Fibroblast of villous mesenchyme (primary cell): ENCODE measurements at places on chromosomes 3 and 15. TPM values are rescaled to one million over a fixed set of nuclear protein-coding genes. Genes with fewer than 3 reads are reported as not detected.

DNA sequence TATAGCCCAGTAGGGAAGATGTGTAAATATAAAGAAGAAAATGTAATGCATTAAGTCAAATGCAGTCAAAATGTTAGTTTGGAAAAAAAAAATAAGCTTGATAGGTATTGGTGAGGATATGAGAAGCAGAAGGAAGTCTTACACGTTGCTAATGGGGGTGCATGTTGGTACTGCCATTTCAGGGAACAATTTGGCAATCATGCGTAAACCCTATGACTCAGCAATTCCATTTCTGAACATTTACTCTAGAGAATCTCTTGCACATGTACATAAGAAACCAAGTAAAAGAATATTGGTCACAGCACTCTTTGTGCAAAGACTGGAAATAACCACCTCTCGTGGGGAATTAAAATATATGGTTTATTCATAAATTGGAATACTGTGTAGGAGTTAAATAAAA lies 35.5 kb upstream of the TIMP4 start:
- peak; percentile 92 for DNase-seq

- no peak for DNase-seq
These were observed 144.6 kb downstream of the FOXP1 start for GRCh38 chr3:71438904-71439303.

DNA sequence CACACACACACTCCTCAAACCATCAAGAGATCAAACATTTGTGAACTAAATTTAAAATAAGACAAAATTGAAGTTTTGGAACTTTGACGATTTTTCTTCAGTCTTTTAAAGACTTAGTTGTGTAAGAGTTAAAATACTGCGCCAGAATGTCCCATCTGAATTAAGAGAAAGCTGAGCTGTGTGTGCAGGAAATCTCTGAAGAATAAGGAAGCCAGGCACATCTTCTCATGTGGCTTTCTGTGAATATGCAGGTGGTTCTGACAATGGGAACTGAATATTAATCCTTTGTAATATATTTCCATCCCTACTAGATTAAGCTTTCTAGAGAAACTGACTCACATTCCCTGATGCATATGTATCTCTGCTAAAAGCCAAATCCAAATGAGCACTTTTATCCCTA lies 60.1 kb upstream of the ICE2 start:
- DNase-seq, result no peak

OXSM gene
- total RNA-seq, result 8.2 and 8.4 TPM in 2 replicates

- no peak for DNase-seq
These were observed 554.8 kb downstream of the NAALADL2 start for GRCh38 chr3:175413926-175414325.

GRCh38 chr3:62003835-62004234 lies 369.5 kb downstream of the FEZF2 start:
- no peak for DNase-seq

DNA sequence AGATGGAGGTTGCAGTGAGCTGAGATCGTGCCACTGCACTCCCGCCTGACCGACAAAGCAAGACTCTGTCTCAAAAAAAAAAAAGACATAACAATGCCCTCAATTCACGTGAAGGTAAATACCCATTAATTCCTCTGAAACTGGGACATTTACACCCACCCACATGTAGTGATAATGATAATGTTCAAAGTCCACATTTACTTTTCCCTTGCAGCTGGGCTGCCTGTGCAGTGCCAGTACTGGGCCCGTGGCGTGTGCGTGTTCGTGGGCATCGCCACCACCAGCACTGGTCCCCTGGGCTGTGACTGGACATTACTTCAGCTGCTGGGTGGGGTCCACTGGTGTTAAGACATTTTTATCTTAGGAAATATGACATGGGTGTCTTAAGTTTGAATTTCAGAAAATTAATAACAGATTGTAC lies 123.6 kb downstream of the SLC25A26 start:
- DNase-seq, result no peak

DNA sequence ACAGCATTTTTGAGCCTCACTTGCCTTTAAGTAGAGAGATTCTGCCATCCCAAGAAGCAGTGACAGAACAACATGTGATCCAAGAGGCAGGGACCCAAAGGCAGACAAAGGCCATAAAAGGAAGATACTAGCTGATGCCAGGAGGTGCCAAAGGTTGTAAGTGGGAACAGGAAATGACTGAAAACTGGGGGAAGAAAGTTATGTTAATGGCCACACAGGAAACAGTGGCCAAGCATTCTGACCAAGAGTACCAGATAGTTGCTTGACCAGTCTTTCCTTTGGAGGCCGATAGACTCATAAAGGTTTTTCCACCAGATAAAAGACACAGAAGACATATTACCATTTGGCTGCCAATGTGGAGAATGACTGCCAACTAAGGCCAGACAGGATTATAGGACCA lies 274.5 kb upstream of the PEX5L start:
- no peak for DNase-seq

GRCh38 chr3:160986069-160986468 lies 119.1 kb downstream of the B3GALNT1 start:
- no peak for DNase-seq

GRCh38 chr15:35657679-35658311 lies 111.8 kb upstream of the DPH6 start:
- no peak for DNase-seq

DNA sequence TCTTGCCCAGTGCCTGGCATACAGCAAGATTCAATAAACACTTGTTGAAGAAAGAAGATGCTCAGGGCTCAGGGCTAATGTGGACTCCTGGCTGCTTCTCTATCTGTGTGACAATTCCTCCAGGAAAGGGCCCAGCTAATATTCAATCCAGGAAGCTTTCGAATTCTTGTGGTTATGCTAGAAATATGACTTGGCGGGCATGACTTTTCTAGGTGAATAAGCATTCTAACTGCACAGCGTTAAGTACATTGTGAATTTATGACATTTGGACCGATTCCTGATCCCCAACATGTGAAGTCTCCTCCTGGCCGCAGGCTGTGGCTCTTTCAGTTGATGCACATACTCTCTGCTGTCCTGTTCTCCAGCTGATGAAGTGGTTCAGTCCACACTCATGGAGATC lies 117.0 kb downstream of the IMPG2 start:
- DNase-seq, result no peak

SETD2 gene
- 40.3 and 45.3 TPM in 2 replicates for total RNA-seq

DNA sequence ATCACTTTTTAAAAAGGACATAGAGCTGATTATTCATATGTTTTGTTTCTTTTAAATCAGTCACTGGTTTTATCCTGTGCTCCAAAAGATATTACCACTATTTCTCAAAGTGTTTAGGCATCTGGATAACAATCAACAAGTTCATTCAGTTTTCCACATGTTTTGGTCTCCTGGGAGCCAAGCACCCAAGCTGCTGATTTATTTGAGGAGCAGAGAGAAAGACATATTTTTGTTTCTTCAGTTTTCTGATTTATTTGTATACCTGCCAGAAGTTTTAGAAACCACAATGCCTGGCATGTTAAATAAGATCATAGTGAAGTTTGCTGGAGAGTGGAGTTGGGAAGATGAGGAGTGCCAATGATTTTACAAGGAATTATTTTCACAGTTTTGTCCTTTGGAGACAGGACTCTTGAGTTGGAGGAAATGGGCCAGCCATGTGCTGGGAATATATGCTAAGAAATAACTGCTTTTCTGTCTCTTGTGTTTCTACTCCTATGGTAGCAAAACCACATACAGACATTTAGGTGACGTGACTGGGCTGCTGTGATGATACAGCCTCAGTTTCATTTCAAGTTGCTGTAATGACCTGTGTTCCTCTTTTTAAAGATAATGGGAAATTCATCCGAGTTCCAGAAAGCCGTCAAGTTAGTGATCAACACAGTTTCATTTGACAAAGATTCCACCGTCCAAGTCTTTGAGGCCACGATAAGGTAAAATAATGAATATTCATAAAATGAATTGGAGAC lies 11.7 kb downstream of the EDEM1 start:
- peak; percentile 19 for DNase-seq

- DNase-seq, result no peak
These were observed 146.1 kb upstream of the KBTBD8 start for GRCh38 chr3:66851894-66852613.

RBPMS2 gene
- under 0.01 TPM in 1 of 2 replicates, not detected in the other for total RNA-seq

DAZL gene
- not detected in 2 replicates for total RNA-seq

GRCh38 chr3:144344925-144345548 lies 373.4 kb downstream of the DIPK2A start:
- DNase-seq, result no peak

GRCh38 chr15:65833501-65834205 lies 35.6 kb upstream of the RAB11A start:
- DNase-seq, result no peak

MB21D2 gene
- total RNA-seq, result 21.6 and 25.0 TPM in 2 replicates

C3orf70 gene
- 2.2 and 4.2 TPM in 2 replicates for total RNA-seq

DNA sequence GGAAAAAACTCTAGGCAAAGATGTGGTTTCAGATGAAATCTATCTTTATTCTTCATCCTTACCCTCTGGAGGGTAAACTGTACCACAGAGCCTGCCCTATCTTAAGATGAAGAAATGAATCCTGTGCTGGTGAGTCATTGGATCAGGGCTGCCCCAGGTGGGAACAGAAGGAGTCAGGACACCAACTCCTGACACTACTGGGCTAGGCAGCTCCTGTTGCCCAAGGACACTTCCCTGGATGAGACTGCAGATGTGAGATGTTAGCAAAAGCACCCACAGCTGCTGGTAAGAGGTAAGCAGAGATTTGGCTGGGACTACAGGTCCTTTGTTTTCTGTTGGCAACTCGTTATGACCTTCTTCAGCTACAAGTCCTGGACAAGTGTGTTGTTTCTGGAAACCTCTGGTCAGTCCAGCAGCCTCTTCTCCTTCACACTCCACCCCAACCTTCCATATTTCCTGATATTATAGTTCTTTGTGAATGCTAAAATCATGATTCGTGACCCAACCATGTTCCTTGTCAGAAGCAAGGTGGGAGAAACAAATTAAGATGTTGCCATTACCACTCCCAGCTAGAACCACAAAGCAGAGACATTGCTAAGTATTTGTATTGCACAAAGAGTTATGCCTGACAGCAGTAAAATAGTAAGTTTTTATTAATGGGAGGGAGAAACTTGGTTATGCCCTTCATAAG lies 104.2 kb upstream of the TGFBR2 start:
- no peak for DNase-seq

DNA sequence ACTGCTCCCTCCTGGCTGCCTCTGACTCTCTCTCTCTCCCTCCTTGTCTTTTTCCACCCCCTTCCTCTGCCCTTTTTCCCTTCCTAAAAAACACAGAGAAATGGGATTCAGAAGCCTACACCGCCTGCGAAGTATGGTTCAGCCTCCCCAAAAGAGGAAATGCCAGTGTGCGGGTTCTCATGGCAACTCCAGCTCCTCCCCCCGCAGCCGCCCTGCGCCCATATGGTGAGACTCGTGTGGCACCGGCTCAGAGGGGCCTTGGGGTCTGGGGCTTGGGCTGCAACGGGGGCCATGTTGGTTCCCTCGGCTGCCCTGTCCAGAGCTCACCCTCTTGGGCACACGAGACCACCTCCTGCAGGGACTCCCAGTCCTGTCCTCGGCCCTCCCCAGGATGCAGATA lies 23.6 kb upstream of the LINGO1 start:
- DNase-seq, result no peak

- no peak for DNase-seq
These were observed 106.0 kb downstream of the THRB start for GRCh38 chr3:24388611-24389010.

- DNase-seq, result peak; percentile 44
These were observed 48.5 kb downstream of the EFHB start for GRCh38 chr3:19885468-19885867.

DNA sequence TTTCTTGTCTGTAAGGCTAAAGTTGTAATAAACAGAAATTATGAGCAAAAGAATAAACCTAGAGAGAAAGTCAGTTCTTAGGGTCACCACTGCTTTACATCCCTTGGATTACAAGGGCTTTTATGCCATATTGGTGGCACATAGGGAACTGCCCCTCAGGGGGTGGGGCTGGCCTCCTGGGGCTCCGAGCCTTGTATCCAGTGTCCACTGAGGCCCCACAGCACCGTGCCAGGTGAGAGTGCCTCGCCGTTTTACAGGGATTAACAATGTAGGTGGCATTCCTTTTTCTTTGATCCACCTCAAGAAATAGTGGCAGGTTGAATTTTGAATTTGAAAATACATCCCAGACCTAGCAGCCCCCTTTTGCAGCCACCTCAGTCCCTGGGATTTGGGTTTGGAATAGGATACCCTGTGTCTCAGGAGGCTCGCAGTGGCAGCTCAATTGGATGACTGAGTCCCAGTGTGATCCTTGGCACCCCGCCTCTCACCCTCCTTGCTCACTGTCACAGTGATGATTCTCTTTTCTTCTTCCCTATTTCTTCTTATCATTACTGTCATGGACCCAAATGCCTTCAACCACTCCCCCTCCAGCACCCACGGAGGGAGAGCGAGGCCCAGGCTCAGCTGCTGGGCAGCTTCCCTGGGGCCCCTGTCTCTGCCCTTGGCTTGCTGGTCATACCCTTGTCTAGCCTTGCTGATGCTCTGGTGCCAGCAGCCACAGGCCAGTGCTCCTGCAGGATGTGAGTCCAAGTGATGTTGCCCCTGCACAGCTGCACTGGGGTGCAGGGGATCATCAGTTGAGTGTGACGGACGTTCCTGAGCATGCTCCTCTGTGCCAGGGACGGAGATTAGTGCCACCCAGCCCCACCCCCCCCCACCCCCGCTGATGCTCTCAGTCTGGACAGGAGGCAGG lies 137.9 kb downstream of the DNAJB8 start:
- no peak for DNase-seq

P4HTM gene
- total RNA-seq, result 23.8 and 26.8 TPM in 2 replicates

CHST2 gene
- total RNA-seq, result 22.5 and 40.2 TPM in 2 replicates

GRCh38 chr3:43254125-43254524 lies 32.2 kb upstream of the SNRK start:
- no peak for DNase-seq

- DNase-seq, result peak; percentile 63
These were observed 29.9 kb upstream of the GPD1L start for GRCh38 chr3:32076566-32076965.

- DNase-seq, result no peak
These were observed 104.8 kb downstream of the COL6A6 start for GRCh38 chr3:130621824-130622223.
